Chondrocyte (in vitro differentiated cells): ENCODE measurements at places on chromosomes 2 and 18.

DNA sequence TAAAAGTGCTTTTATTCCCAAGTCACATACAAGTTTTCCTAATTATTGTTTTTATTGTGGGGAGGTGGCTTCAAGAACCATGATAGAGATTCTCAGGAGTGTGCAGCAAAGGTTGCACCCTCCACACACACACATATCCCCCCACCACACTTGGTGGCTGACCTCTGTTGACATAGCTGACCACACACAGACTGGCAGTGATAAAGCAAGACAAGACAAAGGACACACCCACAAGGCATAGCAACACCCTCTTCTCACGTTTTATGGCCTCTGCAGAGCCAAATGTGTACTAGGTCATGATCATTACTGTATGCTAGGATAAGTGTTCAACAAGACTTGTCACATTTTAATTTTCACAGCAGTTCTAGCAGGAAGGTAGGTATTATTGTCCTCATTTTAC, 143.0 kb upstream of the EPC2 start:
- H3K36me3 ChIP-seq, result no peaks in the 10 kb centered on the region
- peaks cover 10% of the 10 kb centered on the region for H3K4me1 ChIP-seq
- H3K27me3 ChIP-seq, result no peaks in the 10 kb centered on the region
- H3K4me3 ChIP-seq, result no peak overlapping the region

- H3K4me3 ChIP-seq, result peak overlapping the region; percentile 99
- H3K27me3 ChIP-seq, result no peaks in the 10 kb centered on the region
- DNase-seq, result peak; percentile 90
- peak overlapping the region; percentile 100 for H3K27ac ChIP-seq
- H3K36me3 ChIP-seq, result peaks cover 5% of the 10 kb centered on the region
These were observed 633 bp downstream of the NABP1 start for GRCh38 chr2:191678437-191679100.

- no peak overlapping the region for H3K4me3 ChIP-seq
These were observed 675.1 kb upstream of the SALL3 start for GRCh38 chr18:78304192-78305164.

- H3K4me3 ChIP-seq, result no peak overlapping the region
- DNase-seq, result no peak
- H3K4me1 ChIP-seq, result no peaks in the 10 kb centered on the region
- H3K36me3 ChIP-seq, result peaks cover 5% of the 10 kb centered on the region
These were observed 221.8 kb downstream of the AGAP1 start for GRCh38 chr2:235715601-235716000.

DNA sequence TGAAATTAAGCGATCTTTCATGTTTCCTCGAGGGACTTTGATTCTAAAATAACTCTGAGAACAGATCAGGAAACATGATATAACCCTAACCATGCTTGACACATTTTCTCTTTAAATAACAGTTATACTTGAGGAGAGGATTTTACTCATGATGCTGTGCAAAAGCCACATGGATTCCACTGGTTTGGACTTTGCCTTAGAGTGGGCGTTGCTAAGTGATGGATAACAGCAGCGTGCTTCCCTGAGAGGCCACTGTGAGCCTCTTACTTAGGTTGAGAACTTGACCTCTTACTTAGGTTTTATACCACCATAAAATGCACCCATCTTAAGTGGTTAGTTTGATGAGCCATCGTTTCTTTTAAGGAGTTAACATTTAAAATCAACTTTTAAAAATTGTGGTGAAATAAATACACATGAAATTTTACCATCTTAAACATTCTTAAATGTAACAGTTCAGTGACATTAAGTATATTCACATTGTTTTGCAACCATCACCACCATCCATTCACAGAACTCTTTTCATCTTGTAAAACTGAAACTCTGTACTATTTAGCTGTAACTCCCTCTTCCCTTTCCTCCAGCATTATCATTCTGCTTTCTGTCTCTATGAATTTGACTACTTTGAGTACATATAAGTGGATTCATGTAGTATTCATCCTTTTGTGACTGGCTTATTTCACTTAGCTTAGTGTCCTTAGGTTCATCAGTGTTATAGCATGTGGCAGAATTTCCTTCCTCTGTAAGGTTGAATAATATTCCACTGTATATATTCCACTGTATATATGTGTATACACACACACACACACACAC, 22.6 kb downstream of the ANXA4 start:
- H3K36me3 ChIP-seq, result peaks cover 9% of the 10 kb centered on the region

GRCh38 chr2:242015108-242016065, 145.9 kb downstream of the RTP5 start:
- H3K27me3 ChIP-seq, result peaks cover 29% of the 10 kb centered on the region
- DNase-seq, result no peak
- H3K27ac ChIP-seq, result no peak overlapping the region
- H3K4me3 ChIP-seq, result no peak overlapping the region

DNA sequence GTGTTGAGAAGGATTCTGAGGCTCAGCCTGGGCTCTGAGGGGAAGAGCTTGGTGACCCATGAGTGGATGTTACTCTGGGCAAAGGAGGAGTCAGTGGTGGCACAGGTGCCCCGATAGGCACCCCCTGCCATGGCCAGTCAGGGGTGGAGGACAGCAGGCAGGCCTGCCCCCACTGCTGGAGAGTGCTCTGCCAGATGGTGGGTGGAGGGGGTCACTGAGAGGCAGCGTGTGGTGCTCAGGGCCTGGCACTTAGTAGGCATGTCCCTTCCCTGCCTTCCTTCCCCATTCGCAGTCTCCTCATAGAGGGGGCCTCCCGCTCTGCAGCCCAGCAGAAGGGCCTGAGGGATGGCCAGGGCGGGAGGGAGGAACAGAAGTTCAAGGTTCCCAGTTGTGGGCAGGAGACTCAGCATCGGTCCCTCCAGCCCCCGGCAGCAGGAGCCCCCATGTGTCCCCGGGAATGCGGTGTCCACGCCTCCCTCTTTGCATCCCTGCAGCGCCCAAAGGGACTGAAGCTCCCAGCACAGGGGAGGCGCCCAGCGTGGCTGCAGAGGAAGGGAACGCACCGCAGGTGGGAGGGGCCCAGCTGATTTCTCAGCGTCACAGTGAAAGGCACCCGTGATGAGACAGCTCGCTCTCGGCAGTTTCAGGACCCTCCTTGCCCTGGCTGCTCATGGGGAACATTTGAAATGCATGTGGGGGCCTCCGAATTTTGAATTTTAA, 5.7 kb upstream of the SNED1 start:
- no peak overlapping the region for H3K4me3 ChIP-seq
- H3K4me1 ChIP-seq, result peaks cover 24% of the 10 kb centered on the region
- no peaks in the 10 kb centered on the region for H3K36me3 ChIP-seq
- DNase-seq, result no peak
- peaks cover 2% of the 10 kb centered on the region for H3K27me3 ChIP-seq
- H3K27ac ChIP-seq, result no peak overlapping the region
